ENCODE measurements at places on chromosomes 7 and 10.
A peak's percentile ranks its signal among the peaks of the same experiment; 100 is the strongest.

- DNase-seq, result no peak
These were observed 151.5 kb downstream of the RNF216 start for GRCh38 chr7:5629941-5630340.

GRCh38 chr10:129758207-129759021 lies 205.7 kb downstream of the EBF3 start:
- peak; percentile 43 for DNase-seq

DNA sequence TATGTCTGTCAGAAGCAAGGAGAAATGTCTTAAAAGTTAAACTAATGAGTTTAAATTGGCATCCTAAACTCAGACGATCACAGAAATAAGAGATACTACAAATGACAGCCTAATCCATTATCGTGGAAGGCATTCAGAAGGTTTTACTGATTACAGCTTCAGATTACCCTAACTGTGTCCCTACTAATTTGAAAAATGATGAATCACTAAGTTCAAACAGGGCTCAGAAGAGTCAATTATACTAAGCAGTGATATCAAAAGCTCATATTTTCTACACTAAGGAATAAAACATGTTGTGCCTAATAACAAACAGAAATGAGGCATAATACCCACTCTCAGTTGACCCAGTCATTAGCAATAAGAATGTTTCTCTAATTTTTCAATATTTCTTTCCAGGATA lies 152.0 kb upstream of the NRBF2 start:
- DNase-seq, result no peak

DNA sequence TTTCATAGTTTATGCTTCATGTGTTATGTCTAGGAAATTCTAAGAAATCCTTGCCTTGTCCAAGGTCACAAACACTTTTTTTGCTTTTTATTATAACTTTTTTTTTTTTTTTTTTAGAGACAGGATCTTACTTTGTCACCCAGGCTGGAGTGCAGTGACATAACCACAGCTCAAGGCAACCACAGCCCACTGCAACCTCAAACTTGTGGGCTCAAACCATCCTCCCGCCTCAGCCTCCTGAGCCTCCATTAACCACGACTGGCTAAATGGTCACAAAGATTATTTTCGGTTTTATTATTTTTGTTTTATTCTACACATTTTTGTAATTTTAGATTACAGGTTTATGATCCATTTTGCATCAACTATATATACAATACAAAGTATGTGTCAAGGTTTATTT lies 7.1 kb upstream of the FAM204A start:
- DNase-seq, result no peak

GRCh38 chr10:79249186-79250121 lies 97.8 kb upstream of the PPIF start:
- no peak for DNase-seq

GRCh38 chr10:78830062-78830975 lies 238.4 kb upstream of the ZMIZ1 start:
- DNase-seq, result no peak

DNA sequence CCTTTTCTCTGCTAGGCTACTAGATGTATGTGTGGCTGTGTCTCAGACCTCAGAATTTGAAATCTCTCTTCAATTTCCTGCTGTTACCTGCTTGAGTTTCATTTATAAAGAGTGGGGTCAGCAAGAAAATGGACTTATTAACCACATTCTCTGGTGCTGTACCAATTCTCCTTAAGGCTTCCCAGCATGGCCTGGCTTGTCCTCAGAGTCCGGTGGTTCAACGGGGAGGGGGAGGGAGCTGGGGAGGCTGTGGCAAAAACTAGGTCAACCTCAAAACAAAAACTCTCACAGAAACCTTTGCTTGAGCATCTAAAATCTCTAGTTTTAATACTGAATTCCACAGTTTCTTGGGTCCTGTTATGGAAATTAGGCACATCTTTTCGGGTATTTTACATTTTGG lies 389.1 kb upstream of the COBL start:
- DNase-seq, result no peak

DNA sequence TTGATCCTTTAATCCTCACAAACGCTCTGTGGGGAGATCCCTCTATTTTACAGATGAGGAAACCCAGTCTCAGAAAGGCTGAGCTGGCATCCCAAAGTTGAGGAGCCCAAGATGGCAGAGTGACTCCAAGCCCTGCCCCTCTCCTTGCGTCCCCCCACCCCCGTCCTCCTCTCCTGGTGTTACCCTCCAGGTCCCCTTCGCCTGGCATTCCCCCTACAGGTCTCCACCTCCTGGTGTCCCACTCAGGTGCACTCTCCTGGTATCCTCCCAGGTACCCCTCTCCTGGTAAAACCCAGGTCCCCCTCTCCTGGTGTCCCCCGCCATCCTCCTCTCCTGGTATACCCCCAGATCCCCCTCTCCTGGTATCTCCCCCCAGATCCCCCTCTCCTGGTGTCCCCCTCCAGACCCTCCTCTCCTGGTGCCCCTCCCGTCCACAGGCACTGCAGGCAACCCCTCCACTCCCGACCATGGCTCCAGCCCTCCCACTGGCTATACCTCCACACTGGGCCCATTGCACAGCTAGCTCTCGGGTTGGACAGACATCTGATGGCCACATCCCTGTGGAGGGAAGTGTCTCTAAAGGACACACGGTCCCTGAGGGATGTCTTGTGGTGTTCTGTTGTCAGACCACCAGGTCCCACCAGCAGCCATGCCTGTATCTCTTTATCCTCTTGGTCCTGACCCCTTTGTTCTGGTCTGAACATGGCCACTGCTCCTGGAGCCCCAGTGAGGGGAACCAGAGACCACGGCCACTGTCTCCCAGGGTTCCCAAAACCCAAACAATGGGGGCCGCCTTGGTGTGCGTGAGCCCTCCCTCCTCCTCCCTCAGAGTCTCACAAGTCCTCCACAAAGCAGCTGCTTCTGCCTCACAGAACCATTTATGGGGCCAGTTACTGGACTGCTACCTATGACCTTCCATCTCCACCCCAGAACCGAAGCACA lies 37.2 kb downstream of the CALML3 start:
- no peak for DNase-seq

Data from type B pancreatic cell (in vitro differentiated cells).